Stimulated activated CD4-positive, alpha-beta T cell treated with anti-CD3 and anti-CD28 coated beads, Interleukin-15, amount 100 ng/mL, for 1 hour (primary cell): ENCODE measurements at places on chromosomes 1 and 21.

DNA sequence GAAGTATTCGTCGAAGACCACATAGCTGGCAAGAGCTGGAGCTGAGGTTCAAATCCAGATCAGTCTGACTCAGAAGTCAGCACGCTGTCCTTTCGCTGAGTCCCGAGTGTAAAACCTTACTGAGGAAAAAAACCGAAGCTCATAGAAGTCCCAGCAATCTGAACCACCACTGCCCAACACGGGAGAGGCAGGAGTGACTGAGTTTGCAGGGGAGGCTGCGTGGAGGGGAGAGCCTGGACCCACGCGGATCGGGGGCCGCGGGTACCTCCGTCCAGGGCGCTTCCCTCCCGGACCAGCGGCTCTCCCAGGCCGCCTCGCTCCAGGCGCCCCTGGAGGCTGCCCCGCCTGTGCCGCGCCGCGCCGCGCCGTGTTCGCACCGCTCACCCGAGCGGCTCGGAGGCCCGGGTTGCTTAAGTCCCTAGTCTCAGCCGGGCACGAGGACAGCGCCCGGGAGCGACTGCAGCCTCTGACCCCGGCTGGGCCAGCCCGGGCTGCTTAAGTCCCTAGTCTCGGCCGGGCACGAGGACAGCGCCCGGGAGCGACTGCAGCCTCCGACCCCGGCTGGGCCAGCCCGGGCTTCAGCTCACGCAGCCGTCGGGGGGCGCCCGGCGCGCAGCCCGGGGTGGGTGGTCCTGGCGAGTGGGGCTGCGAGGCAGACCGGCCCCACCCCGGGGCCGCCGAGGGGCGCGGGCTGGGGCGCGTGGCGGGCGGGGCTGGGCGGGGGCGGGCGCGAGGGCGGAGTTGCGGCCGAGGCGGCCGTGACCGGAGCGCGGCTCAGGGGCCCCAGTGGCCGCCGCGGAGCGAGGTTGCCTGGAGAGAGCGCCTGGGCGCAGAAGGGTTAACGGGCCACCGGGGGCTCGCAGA is at the start of gene ADAMTSL4:
TSS of gene ADAMTSL4 (plus strand) at position 777 of the 864 bp plus-strand sequence. CDS start 2,881 bp downstream, outside the sequence.
- DNase-seq: no peak

GRCh38 chr1:29397256-29397590 is 160.9 kb downstream of the PTPRU start:
- DNase-seq: no peak

- no peak for DNase-seq
These were observed 190.0 kb downstream of the ATP6V1G3 start for GRCh38 chr1:198350456-198350855.

- DNase-seq: peak; percentile 30
These were observed 911 bp downstream of the GNB1 start for GRCh38 chr1:1889847-1890505.

DNA sequence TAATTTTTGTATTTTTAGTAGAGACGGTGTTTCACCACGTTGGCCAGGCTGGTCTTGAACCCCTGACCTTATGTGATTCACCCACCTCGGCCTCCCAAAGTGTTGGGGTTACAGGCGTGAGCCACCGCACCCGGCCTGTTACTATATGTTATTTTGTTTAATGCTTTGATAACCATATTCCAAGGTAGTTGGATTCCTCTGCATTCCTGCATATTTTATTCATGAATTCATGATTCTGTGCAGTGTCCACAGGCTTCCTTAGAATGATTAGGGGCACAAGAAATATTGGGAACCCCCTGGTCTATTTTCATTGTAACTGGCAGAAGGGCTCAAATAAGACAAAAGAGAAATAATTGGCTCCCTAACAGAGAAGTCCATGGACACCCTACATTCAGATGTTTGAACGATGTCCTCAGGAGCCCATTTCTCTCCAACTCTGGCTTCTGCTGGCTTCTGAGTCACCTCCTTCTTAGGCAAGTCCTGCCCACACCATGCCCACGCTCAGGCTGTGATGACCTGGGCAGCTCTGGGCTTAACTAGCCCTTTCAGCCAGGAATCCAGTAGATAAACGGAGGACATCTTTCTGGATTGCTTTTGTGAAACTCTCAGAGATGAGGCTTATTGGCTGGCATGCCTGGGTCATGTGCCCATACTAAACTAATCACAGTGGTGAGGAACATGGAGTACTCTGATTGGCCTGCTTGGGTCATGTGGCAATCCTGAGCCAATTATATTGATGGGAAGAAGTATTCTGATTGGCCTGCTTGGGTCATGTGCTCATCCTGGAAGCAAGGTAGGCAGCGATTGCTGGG is 32.6 kb downstream of the TNFRSF8 start:
- DNase-seq: no peak

- DNase-seq: no peak
These were observed 4.7 kb downstream of the CCDC190 start for GRCh38 chr1:162856260-162856659.

- DNase-seq: no peak
These were observed 11.9 kb downstream of the PHTF1 start for GRCh38 chr1:113747376-113747775.

DNA sequence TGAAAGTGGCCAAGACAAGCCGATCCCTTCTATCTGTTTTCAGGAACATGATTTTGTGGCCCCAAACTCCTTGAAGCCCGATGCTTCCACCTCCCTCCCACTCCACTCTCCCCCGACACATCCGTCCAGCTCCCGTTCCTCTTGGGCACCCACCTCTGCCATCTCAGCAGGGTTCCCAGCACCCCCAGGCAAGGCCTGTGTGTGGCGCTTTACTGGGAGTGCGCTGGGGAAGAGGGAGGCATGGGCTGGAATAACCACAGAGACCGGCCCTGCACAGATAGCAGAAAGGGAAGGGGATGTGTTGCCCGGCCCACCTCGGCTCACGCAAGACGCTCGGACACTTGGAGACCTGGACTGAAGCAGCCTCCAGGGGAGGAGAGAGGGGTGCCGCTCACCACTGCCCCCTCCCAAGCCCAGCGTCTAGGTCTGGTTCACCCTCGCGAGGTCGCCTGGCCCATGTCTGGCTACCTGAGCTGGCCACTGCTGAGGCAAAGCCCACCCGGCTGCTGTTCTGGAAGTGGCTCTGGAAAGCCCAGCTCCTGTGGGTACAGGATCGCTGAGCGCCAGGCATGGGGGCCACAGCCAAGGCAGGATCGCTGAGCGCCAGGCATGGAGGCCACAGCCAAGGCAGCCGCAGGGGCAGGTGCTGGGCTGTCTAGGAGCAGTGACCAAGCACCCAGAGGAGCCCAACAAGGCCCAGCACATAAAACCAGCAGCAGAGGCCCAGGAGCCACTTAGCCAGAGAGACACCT is 23.8 kb upstream of the COL18A1 start:
- DNase-seq: no peak

- DNase-seq: no peak
These were observed 32.4 kb downstream of the KIF21B start for GRCh38 chr1:200991097-200991614.

GRCh38 chr21:18603261-18603660 is 199.7 kb upstream of the TMPRSS15 start:
- no peak for DNase-seq

GRCh38 chr1:88079036-88079435 is 605.0 kb upstream of the PKN2 start:
- no peak for DNase-seq

DNA sequence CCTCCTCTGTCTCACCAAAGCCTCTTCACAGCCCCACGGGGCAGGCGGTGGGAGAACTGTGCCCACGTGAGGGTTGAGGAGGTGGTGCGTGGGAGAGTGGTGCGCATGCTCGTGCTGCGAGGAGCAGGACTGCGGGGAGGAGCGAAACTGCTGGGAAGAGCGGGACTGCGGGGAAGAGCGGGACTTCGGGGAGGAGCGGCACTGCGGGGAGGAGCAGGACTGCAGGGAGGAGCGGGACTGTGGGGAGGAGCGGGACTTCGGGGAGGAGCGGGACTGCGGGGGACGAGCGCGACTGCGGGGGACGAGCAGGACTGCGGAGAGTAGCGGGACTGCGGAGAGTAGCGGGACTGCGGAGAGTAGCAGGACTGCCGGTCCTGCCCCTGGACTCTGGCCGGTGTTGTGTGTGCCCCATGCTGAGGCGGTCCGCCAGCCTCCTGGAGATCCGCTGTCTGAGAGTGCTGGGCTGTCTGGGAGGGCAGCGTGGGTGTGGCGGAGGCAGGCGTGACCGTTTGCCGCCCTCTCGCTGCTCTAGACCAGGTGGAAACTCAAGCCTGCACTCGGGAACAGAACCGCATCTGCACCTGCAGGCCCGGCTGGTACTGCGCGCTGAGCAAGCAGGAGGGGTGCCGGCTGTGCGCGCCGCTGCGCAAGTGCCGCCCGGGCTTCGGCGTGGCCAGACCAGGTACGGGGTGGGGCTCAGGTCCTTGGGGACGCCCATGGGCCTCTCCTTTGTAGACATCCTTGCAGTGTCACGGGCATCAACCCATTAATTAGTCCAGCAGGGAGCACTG is 24.6 kb downstream of the TNFRSF1B start:
- DNase-seq: no peak

GRCh38 chr1:11845641-11846335 is 1.8 kb downstream of the NPPA start:
- DNase-seq: no peak

GRCh38 chr1:224427346-224427745 is 7.3 kb downstream of the WDR26 start:
- DNase-seq: no peak

DNA sequence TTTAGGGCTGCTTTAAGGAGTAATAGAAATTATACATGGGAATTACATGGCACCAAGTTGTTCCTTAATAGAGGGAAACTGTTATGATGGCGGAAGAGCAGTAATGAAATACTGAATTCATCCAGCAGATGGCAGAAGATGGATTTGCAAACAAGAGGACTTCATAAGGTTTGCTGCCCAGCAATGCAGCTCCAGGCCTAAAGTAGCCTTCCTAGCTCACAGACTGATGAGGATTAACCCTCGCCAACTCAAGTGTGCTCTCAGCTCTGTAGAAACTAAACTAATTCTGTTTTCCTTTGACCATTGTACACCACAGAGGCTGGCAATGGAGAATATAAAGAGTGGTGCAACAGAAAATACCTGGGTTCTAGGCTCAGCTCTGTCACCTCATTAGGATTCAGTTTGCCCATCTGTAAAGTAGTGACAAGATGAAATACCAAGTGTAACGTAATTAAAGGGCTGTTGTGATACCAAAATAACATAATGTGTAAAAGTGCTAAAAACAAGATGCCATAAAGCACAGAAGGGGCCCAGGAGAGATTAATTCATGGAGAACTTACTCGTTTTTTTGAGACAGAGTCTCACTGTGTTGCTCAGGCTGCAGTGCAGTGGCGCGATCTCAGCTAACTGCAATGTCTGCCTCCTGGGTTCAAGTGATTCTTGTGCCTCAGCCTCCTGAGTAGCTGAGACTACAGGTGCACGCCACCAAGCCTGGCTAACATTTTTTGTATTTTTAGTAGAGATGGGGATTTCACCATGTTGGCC is 102.4 kb upstream of the SERBP1 start:
- no peak for DNase-seq

DNA sequence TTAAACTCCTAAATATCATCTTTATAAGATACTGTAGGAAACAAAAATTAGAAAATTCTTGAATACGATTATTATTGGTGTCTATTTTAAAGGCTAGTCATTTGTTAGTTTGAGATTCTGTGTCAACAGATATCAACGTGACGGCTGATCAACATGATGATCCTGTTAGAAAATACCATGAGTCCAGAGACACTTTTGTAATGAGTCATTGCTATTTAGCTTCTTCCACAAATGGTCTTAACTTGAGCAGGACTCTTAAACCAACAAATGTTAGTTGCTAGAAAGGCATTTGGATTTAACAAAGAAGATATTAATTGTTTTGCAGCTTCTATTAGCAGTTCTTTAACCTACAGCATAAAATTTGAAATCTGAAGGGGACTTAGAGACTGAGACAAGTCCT is 131.2 kb downstream of the TGFB2 start:
- DNase-seq: no peak

- peak; percentile 56 for DNase-seq
These were observed 3.8 kb downstream of the FBXO2 start for GRCh38 chr1:11650331-11650991.

DNA sequence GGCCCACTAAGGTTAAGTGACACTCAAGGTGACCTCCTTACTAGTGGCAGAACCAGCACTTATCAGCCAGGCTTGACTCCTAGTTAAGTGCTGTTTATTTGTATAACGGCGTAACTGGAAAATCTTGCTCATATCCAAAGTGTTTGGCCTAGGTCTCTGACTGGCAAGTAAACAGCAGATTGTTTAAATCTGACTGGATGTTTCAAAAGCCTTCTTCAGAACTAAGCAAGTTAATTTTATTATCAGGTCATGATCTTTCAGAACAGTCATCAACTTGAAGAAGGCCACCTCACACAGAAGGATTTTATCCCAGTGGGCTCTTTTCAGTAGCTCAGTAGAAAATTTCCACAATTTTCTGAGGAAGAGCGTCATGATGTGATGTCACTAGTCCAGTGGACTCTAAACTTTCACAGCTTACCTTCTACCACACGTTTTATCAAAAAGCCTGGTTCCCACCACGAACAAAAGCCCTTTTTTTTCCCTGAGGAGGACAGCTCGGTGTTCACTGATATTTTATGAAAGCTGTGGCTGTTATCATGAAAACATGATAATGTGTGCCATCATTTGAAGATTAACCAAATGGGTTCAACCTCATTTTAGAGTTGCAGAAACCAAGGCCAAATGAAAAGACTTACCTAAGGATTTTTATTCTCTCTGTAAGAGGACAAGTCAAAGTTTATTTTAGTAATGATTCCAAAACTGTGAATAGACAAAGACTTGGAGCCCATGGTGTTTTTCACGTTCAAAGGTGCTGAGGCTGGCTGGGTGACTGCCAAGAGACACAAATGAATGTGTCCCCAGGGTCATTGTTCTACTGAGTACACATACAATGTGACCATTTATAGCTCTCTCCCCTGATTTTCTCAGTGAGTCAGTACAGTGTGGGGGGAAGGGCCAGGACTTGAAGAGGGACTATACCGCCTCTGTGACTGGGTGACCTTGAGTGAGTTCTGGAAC is 9.1 kb downstream of the SGIP1 start:
- no peak for DNase-seq

GRCh38 chr1:47682786-47683350 is 245.0 kb downstream of the FOXD2 start:
- DNase-seq: no peak

DNA sequence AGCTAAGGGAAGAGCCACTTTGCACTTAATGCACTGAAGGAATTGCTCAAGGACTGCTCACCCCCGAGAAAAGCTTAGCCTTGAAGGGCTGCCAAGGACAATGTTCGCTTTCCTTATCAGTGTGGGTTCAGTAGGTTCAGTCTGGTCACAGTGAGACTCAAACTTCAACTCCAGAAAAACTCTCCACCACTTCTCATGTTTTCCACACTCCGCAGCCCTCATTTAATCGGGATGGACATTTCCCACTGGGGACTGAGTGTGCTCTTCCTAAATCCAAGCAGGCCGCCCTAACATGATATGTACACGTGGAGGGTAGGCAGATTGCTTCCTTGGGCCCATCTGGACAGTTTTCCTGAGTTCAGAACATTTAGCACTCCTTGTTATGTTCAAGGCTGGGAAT is 19.5 kb downstream of the SUSD4 start:
- DNase-seq: no peak

- DNase-seq: no peak
These were observed 482 bp downstream of the SLC2A5 start for GRCh38 chr1:9068981-9069325.
